ENCODE measurements at places on chromosomes 7 and 10.

DNA sequence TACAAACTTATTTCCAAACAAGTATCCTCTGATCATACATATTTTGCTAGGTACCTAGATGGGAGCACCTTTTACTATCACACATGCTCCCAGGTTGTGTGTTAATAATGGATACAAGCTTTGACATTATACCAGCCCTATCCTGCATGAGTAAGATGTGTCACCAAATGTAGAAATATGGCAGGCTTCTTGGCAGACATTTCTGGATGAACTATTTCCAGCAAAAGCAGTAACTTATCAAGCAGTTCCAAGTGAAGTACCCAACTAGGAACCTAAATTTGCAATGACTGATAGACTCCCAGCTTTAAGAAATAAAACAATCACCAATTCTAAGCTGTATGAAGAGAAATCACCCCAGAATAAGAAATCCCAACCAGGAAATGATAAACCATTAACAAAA is 103.7 kb upstream of the TMEM72 start:
- no peak for DNase-seq

DNA sequence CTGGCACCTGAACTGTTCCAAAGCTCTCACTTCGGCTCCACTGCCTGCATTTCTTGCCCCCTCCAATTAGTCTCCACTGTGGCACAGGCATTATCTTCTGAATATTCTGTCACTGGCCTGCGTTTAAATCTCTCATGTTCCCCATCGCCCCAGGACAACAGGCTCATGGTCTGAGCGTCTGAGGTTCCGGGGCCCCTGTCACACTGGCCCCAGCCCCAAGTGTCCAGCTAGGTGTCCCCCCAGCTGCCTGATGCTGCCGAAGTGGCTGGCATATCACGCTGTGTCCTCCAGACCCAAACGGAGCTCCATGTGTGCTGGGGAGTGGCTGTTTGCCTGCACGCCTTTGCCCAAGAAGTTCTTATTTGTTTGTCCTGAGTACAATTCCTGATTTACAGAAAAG is 135.4 kb downstream of the TACC2 start:
- no peak for DNase-seq

DNA sequence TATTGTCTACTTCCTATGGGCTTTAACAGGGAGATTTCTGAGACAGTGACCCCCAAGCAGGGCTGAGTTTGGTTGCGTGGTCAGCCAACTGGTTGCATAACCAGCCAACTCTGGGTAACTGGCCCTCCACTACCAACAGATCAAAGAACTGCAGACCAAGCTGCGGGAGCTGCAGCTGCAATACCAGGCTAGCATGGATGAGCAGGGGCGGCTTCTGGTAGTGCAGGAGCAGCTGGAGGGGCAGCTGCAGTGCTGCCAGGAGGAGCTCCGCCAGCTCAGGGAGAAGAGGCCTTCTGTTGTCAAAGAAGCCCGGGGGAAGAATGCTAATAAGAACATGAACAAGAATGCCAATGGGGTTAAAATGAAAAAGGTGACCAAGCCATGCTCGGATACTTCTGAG is 15.7 kb upstream of the FLNC start:
- DNase-seq: no peak

DNA sequence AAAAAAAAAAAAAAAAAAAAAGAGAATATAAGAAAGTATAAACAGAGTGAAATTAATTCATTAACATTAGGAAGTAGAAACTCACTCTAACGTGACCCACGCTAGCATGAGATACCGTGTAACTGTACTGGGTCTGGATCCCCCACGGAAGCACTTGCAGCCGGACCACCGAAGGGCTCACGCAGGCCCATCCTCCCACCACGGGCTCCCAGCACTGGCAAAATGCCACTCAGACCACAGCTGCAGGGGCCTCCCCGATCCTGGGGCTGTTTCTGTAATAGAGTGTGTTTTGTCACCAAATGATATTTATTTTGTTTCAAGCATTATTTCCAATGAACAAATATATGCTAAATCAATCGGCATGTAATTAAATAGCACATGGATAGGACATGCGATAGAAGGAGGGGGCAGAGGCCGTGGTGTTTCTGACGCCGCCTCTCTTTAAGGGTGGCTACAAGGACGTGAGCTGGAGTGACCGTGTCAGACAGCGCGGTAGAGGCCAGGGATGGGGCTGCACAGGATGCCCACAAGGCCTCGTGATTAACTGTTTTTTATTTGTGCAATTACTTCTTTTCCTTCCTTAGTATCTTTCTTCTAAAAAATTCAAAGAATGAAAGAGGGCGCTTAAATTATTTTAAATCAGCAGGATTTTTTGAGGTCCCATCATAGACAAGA is 568.5 kb downstream of the PTPRN2 start:
- DNase-seq: no peak

GRCh38 chr7:99562114-99562784 is 3.8 kb downstream of the ZNF655 start:
- DNase-seq: no peak

GRCh38 chr7:66697449-66698438 is 42.8 kb upstream of the RABGEF1 start:
- DNase-seq: no peak

All from activated T-helper 1 cell treated with anti-CD3 and anti-CD28 coated beads, Interleukin-2, amount 50 U/mL, for 16 hours (primary cell).